EL (cell line): ENCODE measurements at places on chromosomes 5 and 9.

GRCh38 chr5:60972231-60972630, 27.2 kb downstream of the NDUFAF2 start:
- no peak for DNase-seq

DNA sequence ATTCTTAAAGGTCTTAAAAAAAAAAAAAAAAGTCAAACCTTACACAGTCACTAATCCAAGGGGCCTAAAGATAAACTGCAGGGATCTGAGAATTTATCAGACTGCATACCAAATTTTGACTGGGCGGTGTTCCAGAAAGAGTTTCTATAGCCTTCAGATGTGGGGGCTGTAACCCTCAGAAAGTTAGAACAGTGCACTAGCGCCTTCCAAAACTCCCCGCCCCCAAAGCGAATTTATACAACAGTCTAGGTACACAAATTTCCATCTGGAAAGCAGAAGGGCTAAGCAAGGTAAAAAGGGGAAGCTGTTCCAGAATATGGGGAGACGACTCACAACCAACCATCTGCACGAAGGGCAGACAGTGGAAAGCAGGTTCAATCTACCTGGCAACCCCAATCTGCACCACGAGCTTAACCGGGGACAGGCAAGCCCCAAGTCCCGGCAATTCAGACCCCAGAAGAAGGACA, 813 bp downstream of the ERMP1 start:
- DNase-seq: no peak

- DNase-seq: no peak
These were observed 375.2 kb upstream of the IRX2 start for GRCh38 chr5:3126639-3127038.

DNA sequence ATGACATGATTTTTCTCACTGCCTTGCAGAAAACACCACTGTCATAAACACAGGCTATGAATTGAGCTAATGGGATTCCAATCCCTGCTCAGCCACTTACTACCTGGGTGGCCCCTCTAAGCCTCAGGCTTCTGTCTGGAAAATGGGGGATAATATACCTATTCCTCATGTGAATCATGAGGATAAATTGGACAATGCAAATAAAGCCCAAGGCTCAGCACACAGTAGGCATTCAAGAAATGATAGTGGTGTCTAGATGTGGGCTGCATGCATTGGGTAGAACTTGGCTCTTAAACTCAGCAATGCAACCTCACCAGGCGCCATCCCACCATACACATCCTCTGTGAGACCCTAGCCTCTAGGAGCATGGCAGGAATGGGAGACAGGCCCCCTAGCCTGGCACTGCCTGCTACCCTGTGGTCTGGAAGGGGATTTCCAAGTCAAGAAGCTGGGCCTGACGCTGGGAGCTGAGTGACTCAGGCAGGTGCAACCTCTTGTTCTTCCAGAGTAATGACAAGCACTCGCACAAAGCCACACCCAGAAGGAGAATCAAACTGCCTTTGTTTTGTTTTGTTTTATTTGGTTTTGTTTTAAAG, 2.3 kb upstream of the TNIP1 start:
- DNase-seq: peak; percentile 41

GRCh38 chr5:159456722-159457465, 126.6 kb upstream of the IL12B start:
- DNase-seq: peak; percentile 44

DNA sequence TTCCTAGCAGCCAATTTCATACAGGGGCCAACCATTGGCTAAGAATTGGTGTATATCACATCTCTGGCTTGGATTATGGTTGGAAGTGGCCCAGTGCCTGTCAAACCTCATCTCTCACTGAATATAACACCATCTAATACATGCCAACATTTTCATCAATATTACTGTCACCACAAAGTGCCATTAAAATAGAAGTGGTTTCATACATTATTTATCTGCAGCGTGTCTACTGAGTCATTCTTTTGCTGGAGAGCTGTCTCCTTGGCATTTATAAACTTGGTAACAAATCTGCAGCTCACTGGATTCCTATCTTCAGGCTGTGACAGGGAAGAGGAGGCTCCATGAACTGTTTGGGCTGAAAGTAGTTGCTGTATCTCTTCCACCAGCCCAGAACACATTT, 70.9 kb downstream of the PTTG1 start:
- DNase-seq: peak; percentile 43

- DNase-seq: no peak
These were observed 71.4 kb downstream of the OTULIN start for GRCh38 chr5:14735944-14736343.

GRCh38 chr5:107085572-107085971, 585.2 kb downstream of the EFNA5 start:
- no peak for DNase-seq

GRCh38 chr9:5569409-5569808, 59.1 kb downstream of the PDCD1LG2 start:
- DNase-seq: no peak

GRCh38 chr5:179822059-179822432, 1.3 kb downstream of the SQSTM1 start:
- no peak for DNase-seq

GRCh38 chr5:151708126-151708525, 21.4 kb upstream of the SPARC start:
- peak; percentile 51 for DNase-seq

DNA sequence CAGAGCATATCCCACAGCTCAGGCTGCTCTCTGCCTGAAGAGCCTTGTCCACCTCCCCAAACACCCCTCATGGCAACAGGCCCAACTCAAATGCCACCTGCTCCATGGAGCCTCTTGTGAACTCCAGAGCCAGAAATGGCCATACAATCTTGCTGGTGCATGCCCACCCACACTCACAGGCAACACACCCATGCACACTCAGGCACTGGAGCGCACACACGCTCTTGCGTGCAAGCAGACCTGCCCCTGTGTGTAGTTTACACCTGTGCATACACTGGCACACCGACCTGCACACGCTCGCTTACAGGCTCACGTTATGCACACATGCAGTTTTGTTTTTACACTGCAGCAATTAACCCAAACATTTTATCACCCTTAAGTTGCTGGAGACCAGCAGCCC, 40.0 kb downstream of the HRH2 start:
- DNase-seq: no peak

GRCh38 chr5:85931220-85931619, 686.5 kb upstream of the COX7C start:
- no peak for DNase-seq
